ENCODE measurements at places on chromosomes 12 and 14. TPM values are rescaled to one million over a fixed set of nuclear protein-coding genes. Genes with fewer than 3 reads are reported as not detected.

- no peak for DNase-seq
Observed at GRCh38 chr12:113908584-113909100, 57.5 kb downstream of the RBM19 start.

GRCh38 chr12:19302100-19302640, 137.1 kb upstream of the AEBP2 start:
- no peak for DNase-seq

DNA sequence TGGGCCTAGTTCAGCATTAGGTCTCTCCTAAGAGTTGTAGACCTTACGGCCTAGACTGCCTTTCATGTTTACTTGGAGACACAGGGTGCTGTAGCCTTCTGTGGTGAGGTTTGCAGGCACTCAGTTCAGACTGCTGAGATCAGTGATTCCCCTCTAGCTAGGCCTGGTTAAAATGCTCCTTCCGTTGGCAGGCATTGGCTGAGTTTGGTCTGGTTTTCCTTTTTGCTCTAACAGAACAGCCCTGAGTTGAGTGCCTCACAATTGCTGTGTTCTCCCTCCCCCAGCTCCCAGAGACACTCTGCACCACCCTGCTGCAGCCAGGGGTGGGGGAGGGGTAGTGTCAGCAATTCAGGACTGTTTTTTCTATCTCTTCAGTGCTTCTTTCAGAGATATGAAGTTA, 178.9 kb upstream of the DYRK2 start:
- DNase-seq = no peak

Gene SERPINA5
- 0.67 TPM for total RNA-seq

DNA sequence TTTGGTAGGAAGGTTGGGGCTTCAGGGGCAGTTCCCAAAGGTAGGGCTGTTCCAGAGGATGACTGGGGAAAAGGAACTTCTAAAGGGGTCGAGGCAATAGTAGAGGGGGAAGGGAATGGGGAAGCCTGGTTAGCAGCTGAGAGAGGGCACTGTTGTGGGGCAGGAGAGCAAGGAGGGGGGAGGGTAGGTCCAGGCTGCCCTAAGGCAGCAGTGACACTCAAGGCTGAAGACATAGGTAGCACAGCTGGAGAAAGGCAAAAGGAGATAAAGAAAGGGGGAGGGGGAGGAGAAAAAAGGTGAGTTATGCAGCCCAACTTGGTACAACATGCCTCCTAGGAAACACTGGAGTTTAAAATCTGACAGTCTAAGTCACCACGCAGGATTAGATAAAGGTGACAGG, 3.9 kb downstream of the NACA start:
- no peak for DNase-seq

Gene KRT77
- not detected for total RNA-seq

DNA sequence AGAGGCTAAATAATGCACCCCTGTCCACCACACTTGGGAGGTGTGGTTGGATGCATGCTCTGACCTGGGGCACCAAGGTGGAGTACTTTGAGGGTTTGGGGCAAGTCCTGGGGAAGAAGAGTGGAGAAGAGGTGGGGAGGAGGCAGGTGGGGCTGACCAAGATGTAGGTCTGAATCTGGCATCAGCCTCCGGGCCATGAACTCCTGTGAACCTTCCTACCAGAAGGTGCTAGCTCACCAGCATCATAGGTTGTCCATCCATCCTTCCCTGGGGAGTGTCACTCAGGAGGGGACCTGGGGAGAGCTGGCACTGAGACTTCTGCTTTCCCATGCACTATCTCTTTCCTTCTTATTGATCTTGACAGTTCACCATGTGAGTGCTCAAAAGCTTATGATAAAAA, 13.6 kb upstream of the EMP1 start:
- DNase-seq = no peak

GRCh38 chr12:34354239-34355200, 332.2 kb downstream of the ALG10 start:
- DNase-seq = no peak

DNA sequence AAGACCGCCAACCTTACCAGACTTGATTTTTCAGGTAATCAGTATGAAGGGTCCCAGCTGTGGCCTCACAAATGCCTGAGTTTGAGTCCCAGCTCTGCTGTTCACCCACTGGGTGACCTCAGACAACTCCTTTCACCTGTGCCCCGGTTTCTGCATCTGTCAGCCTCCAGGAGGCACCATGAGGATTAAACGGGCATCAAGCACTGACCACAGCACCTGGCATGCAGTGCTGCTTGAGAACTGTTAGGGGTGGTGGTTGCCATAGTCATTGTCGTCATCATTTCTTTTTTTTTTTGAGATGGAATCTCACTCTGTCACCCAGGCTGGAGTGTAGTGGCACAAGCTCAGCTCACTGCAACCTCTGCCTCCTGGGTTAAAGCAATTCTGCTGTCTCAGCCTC, 57.9 kb downstream of the PHETA1 start:
- no peak for DNase-seq

DNA sequence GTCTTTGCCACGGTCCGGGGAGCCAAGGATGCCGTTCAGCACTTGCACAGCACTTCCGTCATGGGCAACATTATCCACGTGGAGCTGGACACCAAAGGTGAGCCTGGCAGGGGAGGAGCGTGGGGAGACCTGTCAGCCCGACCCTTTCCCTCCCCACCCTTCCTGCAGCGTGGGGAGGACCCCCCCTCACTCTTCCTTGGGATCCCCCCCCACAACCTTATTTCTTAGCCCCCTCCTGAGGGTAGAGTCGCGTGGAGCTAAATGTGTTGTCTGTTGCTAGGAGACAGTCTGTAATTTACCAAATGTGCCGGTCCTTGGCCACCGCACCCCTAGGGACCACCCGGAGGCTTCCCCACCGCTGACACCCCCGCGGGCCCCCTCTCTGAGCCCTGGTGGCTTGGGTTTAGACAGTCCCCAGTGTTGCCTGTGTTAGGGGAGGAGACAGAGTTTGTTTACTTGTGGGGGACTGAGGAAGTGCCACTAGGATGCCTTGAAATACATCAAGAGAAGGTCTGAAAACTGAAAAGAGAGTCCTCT, 2.3 kb downstream of the SETD1B start:
- no peak for DNase-seq

DNA sequence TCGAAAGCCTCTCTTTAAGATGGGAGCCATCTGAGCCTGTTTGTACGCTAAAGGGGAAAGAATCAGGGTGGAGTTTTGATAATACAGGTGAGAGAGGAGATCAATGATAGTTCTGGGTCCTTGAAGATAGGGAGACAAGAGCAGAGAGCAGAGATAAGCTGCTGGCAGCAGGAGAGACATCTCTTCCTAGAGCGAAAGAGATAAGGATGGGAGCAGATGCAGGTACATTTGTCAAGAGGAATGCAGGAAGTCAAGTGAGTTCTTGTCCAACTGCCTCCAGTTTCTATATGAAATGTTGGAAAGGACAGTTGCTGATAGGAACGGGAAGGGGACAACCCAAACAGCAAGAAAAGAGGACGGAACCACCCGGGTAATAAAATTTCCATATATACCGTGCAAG, 24.7 kb upstream of the HIF1A start:
- DNase-seq = no peak

Gene KRT79
- not detected for total RNA-seq

- no peak for DNase-seq
Observed at GRCh38 chr12:110349514-110350151, 53.9 kb downstream of the ANAPC7 start.

Gene GARIN6
- total RNA-seq = not detected
